Glomerular endothelial cell (primary cell): ENCODE measurements at places on chromosomes 16 and 17. TPM values are rescaled to one million over a fixed set of nuclear protein-coding genes. Genes with fewer than 3 reads are reported as not detected.

- no peak for DNase-seq
Measured at GRCh38 chr17:80782536-80783427, 208.9 kb upstream of the CHMP6 start.

DNA sequence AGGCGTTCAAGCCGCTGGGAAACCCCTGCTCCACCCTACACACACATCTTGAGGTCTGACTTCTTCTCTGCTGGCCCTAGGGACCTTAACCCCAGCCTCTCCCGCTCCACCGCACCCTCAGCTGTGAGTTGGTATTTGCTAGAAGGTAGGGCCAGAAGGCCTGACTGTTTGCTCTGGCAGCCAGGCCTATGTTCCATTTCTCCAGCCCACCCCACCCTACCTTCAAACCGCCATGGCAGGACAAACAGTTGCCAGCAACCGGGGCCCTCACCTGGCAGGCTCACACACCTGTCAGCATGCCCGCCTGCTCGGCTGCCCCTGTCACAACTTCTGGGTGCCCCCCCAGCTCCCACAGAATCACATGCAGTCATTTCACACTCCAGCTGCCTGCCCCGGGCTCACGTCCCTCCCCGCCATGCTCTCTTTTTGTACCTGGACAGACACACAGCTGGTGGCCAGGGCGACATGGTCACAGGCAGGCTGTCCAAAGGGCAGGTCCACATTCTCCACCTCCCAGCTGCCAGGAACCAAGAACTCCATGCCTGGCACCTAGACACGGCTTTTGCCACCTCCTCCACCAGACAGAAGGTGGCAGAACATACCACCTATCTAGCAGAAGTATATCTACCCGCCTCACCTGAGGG lies 2.6 kb upstream of the ATP2A3 start:
- no peak for DNase-seq

- DNase-seq: no peak
Measured at GRCh38 chr17:49442041-49442440, 27.4 kb upstream of the PHB1 start.

- DNase-seq: no peak
Measured at GRCh38 chr17:57810721-57811637, 38.9 kb downstream of the MRPS23 start.

DNA sequence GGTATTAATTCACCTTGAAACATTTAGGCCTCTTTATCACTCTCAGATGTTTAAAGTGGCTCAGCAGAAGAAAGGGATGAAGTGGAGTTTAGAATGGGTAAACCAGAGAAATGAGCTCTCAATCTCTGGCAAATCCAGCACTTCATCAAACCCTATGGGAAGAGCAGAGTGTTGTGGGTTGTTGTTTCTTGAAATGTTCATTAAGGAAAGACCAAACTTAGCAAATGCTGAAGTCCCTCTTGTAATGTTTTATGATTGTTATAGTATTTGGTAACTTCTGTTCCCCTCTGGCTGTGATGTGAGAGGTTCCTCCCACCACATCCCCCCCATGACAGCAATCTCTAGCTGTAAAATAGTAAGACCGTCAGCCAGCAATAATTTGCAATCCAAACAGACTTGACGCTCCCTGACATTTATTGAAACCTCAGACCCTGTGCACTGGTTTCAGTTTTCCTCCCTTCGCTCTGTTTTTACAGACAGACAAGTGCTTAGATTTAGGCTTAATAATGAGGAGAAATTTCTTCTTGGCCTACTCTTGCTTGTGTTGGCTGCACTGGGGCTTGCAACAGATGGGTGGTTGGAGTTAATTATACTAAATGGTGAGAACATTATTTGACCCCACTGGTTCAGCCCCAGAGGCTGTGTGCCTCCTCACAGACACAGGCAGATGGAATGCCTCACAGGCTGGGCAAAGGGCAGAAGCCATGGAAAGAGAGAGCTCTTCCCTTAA lies 609.4 kb upstream of the SOX9 start:
- no peak for DNase-seq

GRCh38 chr17:29733166-29733565 lies 110.5 kb upstream of the CORO6 start:
- no peak for DNase-seq

- DNase-seq: no peak
Measured at GRCh38 chr16:79535130-79535529, 65.4 kb downstream of the MAF start.

DNA sequence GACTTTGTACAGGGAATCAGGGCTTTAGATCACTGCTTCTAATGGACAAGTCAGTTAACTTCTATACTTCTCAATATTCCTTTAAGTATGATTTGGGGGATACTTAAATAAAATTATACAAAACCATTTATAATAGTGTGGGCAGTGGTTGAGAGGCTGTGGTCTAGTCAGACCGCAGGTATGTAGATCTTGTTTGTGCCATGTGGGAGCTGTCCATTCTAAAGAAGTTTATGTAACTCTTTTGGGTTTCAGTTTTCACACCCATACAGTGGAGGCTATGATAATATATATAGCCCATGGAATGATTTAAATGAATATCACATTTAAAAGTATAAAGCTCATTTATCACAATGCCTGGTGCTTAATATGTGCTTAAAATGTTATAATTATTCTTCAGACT lies 654.3 kb upstream of the KIF2B start:
- DNase-seq: no peak

DNA sequence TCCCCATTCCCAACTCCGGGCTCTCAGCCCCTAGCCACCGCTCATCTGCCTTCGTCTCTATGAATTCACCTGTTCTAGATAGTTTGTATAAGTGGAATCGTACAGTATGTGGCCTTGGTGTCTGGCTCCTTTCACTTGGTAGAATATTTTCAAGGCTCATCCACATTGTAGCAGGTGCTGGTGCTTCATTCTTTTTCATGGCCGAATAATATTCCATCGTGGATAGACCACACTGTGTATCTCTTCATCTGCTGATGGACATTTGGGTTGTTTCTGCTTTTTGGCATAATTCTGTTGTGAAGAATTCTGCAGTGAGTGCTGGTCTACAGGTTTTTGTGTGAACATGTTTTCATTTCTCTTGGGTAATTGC lies 324.2 kb downstream of the SEC14L1 start:
- DNase-seq: no peak

SHISA6 gene
- total RNA-seq: not detected in 2 replicates

- DNase-seq: no peak
Measured at GRCh38 chr16:70348991-70349390, 2.3 kb downstream of the DDX19A start.

DNA sequence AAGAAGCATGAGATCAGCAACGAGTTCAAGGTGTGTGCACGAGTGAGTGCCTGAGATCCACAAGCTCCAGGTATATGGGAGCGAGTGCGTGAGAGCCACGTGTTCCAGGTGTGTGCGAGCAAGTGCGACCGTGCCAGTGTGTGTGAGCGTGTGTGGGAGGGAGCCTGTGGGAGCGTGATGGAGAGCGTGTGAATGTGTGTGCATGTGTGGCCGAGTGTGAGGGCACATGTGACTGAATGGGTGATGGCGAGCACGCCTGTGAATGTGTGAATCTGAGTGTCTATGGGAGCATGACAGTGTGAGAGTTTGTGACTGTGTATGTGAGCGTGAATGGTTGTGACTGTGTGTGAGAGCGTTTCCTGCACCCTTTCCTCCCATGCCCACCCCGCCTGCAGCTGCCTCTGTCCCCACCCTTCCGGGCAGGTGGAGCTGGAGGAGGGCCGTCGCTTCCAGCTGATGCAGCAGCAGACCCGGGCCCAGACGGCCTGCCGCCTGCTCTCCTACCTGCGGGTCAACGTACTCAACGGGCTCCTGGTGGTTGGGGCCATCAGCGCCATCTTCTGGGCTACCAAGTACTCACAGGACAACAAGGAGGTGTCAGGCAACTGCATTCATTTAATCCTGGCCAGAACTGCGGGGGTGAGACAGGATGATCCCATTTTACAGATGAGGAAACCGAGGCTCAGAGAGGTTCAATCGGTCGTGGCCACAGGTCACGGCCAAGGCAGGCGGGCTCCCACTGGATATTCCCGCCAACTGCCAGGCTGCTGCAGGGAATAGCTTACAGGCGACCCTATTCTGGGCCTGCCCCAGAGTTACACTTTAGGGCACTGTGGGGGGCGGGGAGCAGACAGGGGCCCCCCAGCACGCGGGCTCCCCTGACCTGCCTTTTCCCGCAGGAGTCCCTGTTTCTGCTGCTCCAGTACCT lies 3.7 kb downstream of the TMC8 start:
- no peak for DNase-seq

GRCh38 chr17:29742210-29742513 lies 119.5 kb upstream of the CORO6 start:
- DNase-seq: no peak

PRSS36 gene
- total RNA-seq: 0.10 TPM in 1 of 2 replicates, not detected in the other

DNA sequence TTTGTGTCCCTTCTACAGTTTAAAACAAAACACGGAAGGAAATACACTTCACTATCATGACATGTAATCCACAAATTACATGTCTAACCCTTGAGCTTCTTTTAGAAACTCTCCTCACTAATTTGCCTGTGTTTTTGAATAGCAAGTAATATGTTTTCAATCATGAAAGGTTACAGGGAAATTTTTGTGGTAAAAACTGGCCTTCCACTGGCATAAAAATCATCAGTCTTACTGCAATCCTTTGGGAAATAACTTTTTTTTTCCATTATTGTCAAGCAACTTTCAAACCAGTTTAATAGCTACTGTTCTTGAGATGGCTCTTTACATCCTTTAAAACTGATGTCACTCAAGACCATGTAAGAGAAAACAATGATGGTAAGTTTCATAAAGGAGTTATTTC lies 27.0 kb downstream of the MYO1D start:
- no peak for DNase-seq

DNA sequence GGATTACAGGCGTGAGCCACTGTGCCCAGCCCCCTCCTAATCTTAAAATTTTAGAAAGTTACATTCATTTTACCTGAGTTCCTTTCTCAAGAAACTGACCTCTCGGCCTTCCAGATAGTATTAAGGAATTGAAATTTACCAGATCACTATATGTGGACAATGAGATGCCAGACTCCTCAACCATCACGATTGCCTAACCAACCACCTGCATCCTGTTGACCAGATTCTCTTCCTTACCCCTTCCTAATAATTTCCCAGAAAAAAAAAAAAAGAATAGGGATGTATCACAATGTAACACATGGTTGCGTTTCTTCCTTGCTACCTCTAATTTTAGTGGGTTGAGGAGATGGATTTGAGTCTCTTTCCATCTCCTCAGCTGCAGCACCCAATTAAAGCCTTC lies 72.1 kb downstream of the BMERB1 start:
- DNase-seq: no peak

- no peak for DNase-seq
Measured at GRCh38 chr17:75168998-75169397, 13.8 kb downstream of the SUMO2 start.

STXBP4 gene
- 6.1 and 6.8 TPM in 2 replicates for total RNA-seq

DNA sequence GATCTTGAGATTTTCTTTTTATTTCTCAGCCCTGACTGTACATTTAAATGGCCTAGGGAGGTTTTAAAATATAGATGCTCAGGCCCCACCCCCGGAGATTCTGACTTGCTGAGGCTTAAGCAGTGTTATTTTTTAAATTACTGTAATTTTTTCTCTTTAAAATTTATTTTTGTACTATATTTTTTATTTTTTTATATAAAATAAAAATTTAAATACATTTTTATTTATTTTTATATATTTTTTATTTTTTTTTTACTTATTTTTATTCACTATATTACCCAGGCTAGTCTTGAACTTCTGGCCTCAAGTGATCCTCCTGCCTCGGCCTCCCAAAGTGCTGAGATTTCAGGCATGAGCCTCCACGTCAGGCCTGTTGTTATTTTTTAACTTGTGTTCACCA lies 83.3 kb downstream of the KATNIP start:
- no peak for DNase-seq

- DNase-seq: no peak
Measured at GRCh38 chr17:16432017-16432416, 16.6 kb downstream of the TRPV2 start.

GRCh38 chr17:17446666-17447155 lies 30.1 kb upstream of the MED9 start:
- DNase-seq: no peak

GRCh38 chr17:6496640-6497441 lies 52.6 kb downstream of the PIMREG start:
- DNase-seq: no peak

CRHR1 gene
- not detected in 2 replicates for total RNA-seq

- no peak for DNase-seq
Measured at GRCh38 chr16:680625-680945, 375 bp downstream of the STUB1 start.

- DNase-seq: no peak
Measured at GRCh38 chr17:68198931-68199836, 48.7 kb upstream of the AMZ2 start.

DNA sequence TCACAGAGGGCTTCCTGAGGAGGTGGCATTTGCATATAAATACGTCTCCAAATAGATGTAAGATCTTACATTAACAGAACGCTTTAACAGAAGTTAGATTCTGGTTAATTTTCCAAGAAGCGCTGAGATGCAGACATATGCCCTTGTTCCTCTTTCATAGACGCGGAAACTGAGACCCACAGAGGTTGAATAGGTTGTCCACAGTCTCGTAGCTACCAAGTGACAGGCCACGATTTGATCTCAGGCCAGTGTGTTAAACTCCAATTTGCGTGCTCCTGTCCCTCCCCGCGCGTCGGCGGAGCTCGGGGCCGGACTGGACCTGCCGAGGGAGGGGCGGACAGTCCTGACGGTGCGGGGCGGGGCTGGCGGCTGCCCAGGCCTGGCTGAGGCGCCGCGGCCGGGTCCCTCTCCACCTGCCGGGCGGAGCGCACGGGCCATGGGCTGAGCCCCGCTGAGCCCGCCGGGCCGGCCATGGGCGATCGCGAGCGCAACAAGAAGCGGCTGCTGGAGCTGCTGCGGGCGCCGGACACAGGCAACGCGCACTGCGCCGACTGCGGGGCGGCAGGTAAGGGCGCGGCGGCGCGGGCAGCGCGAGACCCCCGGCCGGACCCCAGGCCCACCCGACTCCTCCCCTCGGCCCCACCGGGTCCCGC lies at the start of gene ADAP2:
Gene ADAP2 (plus strand): TSS at position 402 of the 653 bp plus-strand sequence. CDS start 70 bp downstream, at position 472.
- no peak for DNase-seq

AURKB gene
- total RNA-seq: 9.3 and 24.8 TPM in 2 replicates

GRCh38 chr17:77316191-77316641 lies 175.4 kb downstream of the SEC14L1 start:
- DNase-seq: no peak

DNA sequence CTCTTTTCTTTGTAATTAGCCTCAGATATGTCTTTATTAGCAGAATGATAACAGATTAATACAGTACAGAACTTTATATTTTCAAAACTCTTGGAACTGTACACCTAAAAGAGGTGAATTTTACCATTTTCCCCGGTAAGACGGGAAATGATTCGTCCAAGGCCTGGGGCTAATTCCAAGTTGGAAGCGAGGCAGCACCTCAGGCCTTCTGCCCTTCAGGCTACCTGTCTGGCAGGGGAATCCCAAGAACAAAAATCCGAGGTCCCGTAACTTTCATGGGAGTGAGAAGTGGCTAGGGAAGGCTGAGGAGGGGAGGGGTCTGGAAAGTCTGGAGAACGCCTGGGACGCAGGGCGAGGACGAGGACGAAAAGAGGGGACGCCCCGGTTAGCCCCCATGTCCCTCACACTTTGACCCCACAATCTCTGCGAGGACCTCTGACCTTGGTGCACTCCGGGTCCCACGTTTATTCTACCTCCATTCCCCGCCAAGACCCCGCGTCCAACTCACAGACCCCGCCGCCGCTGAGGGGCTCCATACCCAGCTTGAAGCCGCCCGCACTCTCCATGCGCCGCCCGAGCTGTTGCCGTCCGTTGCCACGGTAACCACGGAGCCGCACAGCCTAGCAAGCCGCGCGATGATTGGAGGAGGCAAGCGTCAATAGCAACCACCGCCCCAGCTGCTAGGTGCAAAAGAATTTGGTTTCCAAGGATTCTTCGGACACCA lies at the start of gene HYDIN:
Gene HYDIN (minus strand): TSS at position 601 of the 724 bp plus-strand sequence. CDS start 43,827 bp downstream, outside the sequence.
- no peak for DNase-seq

FA2H gene
- total RNA-seq: 0.34 TPM in 1 of 2 replicates, not detected in the other
